Progenitor cell of endocrine pancreas (in vitro differentiated cells): ENCODE measurements at places on chromosomes 2 and 18.

DNA sequence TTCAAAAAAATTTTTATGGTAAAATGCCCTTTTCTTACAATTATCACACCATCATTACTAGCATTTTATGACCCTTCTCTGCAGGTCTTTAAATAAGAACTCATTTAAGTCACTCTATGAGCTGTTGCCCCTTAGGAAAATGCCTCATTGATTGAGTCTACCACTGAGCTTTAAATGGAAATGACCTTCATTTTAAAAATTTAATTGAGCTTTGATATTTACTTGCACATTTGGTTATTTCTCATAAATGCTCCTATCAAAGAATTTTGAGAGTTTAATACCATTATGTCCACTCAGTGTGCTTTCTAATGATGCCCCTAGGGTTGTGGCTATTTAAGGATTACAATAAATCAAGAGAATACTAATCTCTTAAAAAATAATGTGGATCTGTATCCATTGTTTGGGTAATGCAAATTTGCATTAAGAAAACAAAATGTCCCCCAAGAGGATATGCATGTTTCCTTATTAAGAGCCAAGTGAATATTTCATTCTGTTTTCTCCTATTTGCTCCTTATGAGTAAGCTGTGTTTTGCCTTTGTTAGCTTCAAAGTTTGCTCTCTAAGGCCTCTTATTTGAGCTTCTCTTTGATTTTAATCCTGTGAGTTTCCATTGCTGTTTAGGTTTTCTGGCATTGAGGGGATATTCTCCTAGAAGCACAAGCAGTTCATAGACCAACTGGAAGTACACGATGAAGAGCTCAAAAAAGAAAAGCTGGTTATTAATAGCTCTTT is 69.8 kb downstream of the CERS6 start:
- peaks cover 24% of the 10 kb centered on the region for H3K4me1 ChIP-seq
- no peaks in the 10 kb centered on the region for H3K36me3 ChIP-seq
- no peak for DNase-seq
- no peak overlapping the region for H3K4me3 ChIP-seq

- no peaks in the 10 kb centered on the region for H3K27me3 ChIP-seq
- peaks cover 9% of the 10 kb centered on the region for H3K4me1 ChIP-seq
- DNase-seq, result no peak
- no peak overlapping the region for H3K4me3 ChIP-seq
Observed at GRCh38 chr2:9154061-9154460, 52.6 kb upstream of the ASAP2 start.

GRCh38 chr2:230669386-230669950 is 43.2 kb upstream of the CAB39 start:
- no peak overlapping the region for H3K27ac ChIP-seq
- no peaks in the 10 kb centered on the region for H3K36me3 ChIP-seq
- peaks cover 13% of the 10 kb centered on the region for H3K4me1 ChIP-seq
- no peak for DNase-seq

GRCh38 chr2:200703127-200703925 is 108.4 kb upstream of the BZW1 start:
- no peaks in the 10 kb centered on the region for H3K36me3 ChIP-seq
- DNase-seq, result no peak
- H3K4me1 ChIP-seq, result peaks cover 8% of the 10 kb centered on the region
- peaks cover 9% of the 10 kb centered on the region for H3K27me3 ChIP-seq
- H3K27ac ChIP-seq, result no peak overlapping the region
- H3K4me3 ChIP-seq, result no peak overlapping the region

- H3K36me3 ChIP-seq, result no peaks in the 10 kb centered on the region
- H3K4me1 ChIP-seq, result no peaks in the 10 kb centered on the region
- H3K27me3 ChIP-seq, result peaks cover 3% of the 10 kb centered on the region
- H3K4me3 ChIP-seq, result no peak overlapping the region
- no peak overlapping the region for H3K27ac ChIP-seq
Observed at GRCh38 chr2:758073-758820, 81.0 kb upstream of the TMEM18 start.
